DMS 273 treated with DMSO at 0.1 percent for 48 hours (cell line): ENCODE measurements at places on chromosomes 11 and 22.

- no peak for DNase-seq
Measured at GRCh38 chr11:104897891-104898684, at the start of gene CASP12. Gene CASP12, minus strand, starts transcription at chr11:104898460.

GRCh38 chr11:17513853-17514252 is 30.4 kb downstream of the USH1C start:
- DNase-seq = no peak

DNA sequence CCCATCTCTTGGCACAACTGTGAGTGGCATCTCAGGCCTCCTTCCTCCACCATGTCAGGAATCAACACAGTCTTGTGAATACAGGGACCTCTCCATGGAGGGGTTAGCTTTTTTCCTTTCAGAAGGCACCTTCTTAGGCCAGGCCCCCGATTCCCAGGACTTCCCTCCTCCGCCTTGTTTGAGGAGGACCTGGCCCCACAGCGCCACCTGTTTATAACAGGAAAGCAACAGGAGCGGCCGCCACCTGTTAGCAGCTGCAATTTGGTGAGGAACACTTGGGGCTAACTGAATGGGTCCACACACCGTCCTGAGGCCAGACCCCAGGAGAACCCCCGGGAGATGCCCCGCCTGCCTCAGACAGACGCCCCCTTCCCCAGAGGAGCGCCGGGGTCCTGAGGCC is 3.8 kb upstream of the PKP3 start:
- no peak for DNase-seq

DNA sequence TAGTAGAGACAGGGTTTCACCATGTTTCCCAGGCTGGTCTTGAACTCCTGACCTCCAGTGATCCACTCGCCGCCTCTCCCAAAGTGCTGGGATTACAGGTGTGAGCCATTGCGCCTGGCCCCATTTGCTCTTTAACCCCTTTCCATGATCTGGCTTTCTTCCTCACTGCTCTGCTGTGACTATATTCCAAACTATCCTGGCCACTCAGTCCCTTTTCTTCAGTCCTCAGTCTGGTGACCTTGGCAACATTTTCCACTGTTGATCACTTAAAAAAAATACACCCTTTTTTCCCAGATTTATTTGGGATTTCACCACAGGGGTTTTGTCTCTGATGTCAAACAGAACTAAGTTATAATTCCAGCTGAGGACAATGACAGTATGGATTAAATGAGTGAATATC is 24.5 kb downstream of the MMP20 start:
- no peak for DNase-seq

- no peak for DNase-seq
Measured at GRCh38 chr22:40203572-40203971, 25.8 kb downstream of the TNRC6B start.

DNA sequence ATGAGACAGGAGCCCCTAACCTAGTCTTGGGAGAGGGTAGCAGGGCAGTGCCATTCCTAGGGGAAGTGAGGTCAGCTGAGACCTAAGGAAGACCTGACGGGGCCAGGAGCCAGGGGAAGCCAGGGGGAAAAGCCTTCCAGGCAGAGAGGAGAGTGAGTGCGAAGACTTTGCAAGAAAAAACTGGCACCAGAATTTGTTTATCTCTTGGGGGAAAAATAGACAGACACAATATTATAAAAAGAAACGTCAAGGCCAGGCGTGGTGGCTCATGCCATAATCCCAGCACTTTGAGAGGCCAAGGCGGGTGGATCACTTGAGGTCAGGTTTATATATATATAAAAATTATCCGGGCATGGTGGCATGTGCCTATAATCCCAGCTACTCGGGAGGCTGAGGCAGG is 26.9 kb upstream of the TESMIN start:
- DNase-seq = no peak

DNA sequence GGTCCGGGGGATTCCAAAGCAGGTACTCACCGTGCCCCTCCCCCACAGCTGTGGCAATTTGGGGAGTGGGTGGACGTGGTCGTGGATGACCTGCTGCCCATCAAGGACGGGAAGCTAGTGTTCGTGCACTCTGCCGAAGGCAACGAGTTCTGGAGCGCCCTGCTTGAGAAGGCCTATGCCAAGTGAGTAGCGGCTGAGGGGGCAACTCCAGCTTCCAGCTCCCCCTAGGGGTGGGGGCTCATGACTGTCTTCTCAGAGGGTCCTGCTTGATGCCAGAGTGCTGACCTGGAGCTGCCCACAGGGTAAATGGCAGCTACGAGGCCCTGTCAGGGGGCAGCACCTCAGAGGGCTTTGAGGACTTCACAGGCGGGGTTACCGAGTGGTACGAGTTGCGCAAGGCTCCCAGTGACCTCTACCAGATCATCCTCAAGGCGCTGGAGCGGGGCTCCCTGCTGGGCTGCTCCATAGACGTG is 4.2 kb downstream of the CAPN1 start:
- DNase-seq = no peak

DNA sequence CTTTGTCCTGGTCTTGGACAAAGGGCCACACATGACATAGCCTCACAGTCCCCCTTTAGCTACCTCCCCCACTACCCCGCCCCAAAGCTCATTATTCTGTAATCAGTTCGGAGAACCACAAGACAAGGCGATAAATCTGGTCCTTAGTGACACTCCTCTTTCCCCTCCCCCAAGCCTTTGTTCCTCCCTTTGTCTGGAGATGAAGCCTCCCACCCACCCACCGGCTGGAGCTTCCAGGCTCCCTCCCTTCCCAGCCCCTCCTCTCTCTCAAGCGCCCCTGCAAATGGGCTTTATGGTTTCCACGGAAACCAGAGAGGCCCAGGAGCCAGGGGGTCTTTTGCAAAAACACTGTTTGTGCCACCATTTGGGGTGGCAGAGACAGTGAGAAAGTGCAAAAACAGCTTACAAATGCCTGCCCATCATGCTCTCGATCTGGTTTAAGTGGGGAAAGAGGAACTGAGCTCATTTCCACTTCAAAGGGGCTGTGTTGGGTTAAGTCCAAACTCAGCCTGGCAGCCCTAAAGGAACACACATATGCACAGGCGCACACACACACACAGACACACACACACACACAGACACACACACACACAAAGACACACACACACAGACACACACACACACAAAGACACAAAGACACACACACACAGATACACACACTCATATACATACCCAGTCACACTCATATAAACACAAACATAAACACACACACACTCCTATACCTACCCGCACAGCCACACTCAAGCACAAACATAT is 23.5 kb downstream of the APLNR start:
- no peak for DNase-seq

GRCh38 chr11:125445731-125446130 is 50.3 kb downstream of the FEZ1 start:
- no peak for DNase-seq

DNA sequence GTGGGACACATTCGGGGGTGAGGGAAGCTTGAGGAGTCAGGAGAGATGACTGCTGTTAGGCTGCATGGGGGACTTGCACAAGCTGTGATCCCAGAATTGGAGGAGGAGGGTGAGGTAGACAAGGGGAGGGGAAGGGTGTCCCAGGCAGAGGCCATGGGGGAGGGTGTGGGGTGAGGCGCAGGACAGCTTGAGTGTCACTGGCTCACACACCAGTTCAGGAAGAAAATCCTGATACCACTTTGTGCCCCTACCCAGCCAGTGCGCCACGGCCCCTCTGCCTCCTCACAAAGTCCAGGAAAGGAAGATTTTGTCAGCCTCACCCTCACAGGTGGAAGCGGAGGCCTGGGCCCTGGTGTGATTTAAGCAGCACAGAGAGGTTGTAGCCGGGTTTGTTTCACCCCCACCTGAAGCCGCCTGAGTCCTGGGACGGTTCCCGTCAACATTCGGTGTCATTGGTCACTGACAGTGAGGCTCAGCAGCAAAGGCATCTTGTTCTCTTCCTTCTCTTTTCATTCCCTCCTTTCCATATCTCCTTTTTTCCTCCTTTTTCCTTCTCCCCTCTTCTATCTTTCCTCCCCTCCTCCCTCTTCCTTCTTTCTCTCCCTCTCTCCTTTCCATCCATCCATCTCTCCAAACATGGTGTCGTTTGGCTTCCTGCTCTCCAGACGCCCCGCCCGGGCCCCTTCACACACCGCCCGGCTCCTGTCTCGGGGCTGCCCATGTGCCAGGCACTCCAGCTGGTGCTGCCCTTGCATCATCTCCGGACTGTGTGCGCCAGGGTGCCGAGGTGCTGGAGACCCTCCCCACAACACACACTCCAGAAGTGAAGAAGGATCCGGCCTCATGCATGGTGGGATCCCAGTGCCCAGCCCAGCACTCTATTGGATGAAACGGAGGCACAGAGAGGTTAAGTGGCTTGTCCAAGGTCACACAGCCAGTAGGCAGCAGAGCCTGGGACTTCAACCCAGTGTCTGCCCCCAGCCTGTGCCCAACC is 89.3 kb downstream of the MPPED1 start:
- no peak for DNase-seq

GRCh38 chr11:8604078-8604723 is 10.2 kb upstream of the STK33 start:
- DNase-seq = peak; percentile 18

DNA sequence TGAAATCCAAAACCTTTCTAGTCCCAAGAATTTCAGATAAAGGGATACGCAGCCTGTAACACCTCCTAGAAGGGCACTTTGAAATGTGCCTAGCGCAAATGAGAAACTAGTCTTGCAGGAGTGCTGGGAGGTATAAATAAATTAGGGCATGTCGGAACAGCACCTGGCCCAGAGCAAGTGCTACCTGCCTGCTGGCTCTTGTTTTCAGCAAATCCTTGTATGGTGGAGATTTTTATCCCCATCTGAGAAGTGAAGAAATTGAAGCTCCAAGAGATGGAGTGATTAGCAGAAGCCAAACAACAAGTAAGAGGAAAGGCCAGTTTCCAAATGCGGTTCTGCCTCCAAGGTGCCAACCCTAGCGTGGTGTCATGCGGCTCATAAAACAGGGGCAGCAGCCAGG is 36.7 kb upstream of the TFIP11 start:
- no peak for DNase-seq

DNA sequence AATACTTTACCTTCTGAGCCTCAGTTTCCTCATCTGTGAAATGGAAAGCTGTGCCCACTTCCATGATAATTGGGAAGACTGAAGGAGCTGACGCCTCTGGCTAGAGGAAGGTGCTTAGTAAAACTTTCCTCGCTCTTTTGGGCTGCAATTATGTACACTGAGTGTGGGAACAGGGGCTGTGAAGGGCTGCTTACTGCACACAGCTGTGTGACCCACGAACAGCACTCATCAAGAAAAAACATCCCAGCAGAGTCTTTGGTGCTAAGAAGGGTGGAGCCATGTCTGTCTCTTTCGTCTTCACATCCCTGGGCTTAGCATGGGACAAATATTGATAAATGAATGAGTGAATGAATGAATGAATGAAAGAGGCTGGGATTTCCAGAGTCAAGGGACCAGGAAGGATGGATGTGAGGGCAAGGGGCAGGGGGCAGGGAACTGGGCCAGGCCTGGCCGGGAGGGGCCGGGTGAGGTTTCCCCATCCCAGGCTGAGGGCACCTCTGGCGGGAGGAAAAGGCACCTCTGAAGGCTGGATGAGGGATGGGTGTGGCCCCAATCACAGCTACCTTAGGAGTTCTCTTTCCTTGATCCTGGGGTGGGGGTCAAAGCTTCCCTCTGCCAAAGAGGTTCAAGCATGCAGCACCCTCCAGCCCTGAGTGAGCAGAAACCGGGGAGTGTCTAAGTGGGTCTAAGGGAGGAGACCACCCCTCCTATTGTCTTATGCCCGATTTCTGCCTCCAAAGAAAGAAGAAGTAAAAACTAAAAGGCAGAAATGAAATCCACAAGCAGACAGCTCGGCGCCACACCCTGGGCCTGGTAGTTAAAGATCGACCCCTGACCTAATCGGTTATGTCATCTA is 9.2 kb upstream of the CD5 start:
- no peak for DNase-seq

GRCh38 chr11:117071344-117071787 is 26.9 kb downstream of the SIK3 start:
- DNase-seq = no peak

GRCh38 chr11:76640501-76640900 is 30.0 kb downstream of the LRRC32 start:
- DNase-seq = no peak

- no peak for DNase-seq
Measured at GRCh38 chr11:78345450-78345849, 72.2 kb downstream of the GAB2 start.

GRCh38 chr11:130246738-130247137 is 68.0 kb downstream of the ZBTB44 start:
- DNase-seq = no peak

DNA sequence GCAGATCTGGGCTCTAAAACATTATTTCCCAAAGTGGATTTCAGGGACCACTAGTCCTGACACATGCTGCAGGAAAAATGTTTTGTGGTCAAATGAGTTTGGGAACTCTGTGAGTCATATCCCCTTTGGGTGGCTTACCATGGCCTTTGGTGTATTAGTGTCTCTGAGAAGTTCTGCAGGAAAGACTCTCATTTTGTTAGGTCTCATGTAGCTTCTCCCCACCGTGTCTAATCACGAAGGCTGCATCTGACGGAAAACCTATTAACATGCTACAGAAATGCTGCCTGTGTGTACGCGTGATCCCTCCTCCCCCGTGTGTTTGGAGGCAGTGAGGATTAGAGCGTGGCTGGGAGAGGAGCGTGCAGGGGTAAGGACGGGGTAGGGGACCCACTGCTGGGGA is 191.7 kb downstream of the ST3GAL4 start:
- DNase-seq = no peak

DNA sequence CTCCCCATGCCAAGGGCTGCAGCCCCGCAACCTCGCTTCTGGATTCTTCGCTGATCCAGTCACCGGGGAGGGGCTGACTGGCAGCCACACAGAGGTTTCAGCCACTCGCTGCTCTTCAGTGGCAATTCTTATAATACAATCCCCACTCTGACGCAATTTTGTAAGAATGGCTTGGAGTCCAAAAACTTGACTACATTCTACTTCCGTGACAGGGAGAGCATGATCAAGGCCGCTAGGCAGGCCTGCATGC is 14.9 kb downstream of the PPM1F start:
- DNase-seq = no peak

- DNase-seq = no peak
Measured at GRCh38 chr11:75815345-75816168, 547 bp downstream of the UVRAG start.

DNA sequence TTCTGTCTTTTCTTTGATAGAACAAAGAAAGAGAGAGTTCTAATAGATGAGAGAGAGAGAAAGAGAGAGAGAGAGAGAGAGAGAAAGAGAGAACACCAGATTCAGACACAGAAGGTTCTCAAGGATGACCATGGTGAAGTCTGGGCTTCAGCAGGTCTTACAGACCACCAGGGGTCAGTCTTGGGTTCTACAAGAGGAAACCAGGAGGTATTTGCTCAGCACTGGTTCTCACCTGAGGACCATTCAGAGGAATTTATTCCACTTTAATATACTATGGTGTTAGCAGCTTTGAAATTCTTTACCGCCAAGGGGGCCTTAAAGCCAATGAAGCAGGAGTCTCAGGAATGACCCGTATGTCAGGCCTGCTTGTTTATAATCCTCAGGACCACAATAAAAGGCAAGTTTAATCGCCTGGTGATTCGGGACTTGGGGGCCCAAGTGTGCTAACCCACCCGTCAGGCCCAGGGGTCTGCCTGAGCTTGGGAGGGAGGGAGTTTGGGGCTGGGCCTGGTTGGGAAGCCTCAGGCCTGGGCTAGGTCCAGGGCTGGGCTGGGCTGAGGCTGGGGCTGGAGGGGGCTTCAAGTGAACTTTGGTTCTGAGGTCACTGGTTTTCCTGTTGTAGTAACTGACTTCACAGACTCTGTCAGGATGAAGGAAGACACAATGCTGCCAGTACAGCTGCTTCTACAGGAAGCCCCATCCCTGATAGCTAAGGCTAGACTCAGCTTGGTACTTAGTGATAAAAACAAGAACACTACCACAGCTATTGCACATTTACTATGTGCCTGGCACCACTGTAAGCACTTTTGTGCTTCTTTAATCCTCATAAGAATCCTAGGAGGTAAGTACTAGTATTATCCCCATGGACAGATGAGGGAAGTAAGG is 179.2 kb upstream of the ZBED5 start:
- DNase-seq = peak; percentile 6
